ENCODE measurements at places on chromosomes 6 and 20.

DNA sequence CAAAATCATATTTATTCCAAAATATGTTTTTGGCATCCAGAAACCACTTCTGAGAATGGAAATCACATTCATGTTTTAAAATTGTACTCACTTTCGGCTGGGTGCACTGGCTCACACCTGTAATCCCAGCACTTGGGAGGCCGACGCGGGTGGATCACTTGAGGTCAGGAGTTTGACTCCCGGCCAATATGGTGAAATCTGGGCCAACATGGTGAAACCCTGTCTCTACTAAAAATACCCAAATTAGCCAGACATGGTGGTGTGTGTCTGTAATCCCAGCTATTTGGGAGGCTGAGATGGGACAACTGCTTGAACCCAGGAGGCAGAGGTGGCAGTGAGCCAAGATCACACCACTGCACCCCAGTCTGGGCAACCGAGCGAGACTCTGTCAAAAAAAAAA lies 580.7 kb downstream of the MAFB start:
- no peak for DNase-seq

- no peak for DNase-seq
Measured at GRCh38 chr6:105759946-105760345, 326.2 kb upstream of the PRDM1 start.

GRCh38 chr20:9040863-9041524 lies 27.9 kb upstream of the PLCB4 start:
- DNase-seq: no peak

GRCh38 chr6:30396833-30397479 lies 52.0 kb downstream of the RPP21 start:
- peak; percentile 81 for DNase-seq

- DNase-seq: peak; percentile 43
Measured at GRCh38 chr6:73695619-73696421, at the start of gene CD109. CD109 (plus strand) TSS chr6:73696203; CDS start chr6:73696216, 13 bp downstream.

- DNase-seq: no peak
Measured at GRCh38 chr6:53090576-53090975, 25.4 kb downstream of the FBXO9 start.

DNA sequence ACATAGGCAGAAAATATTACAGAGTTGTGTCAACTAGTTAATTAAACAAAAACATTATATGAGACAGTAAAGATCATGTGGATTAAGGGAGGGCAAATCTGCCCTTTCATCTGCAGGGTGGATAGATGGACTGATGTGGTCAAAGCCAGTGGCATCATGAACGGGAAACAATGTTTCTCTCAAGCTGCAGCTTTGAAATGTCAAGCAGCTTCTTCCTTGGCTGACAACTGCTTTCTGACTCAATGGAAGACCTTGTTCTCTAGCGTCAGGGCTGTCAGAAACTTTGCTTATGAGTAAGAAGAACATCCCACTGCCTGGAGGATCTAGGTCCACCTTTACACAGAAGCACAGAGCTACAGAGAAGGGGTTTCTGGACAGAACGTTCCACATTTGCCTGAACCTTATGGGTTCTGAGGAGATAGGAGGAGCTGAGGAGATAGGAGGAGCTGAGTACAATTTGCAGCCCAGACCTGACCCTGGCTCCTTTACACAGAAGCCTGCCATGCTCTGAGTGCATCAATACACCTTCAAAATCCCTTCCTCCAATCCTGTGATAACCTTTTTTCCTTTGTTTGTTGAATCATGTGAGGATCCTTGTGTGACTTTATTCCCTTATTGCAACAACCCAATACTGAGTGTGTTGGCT lies 6.1 kb downstream of the CST5 start:
- no peak for DNase-seq

GRCh38 chr6:43893073-43893472 lies 123.1 kb downstream of the VEGFA start:
- no peak for DNase-seq

DNA sequence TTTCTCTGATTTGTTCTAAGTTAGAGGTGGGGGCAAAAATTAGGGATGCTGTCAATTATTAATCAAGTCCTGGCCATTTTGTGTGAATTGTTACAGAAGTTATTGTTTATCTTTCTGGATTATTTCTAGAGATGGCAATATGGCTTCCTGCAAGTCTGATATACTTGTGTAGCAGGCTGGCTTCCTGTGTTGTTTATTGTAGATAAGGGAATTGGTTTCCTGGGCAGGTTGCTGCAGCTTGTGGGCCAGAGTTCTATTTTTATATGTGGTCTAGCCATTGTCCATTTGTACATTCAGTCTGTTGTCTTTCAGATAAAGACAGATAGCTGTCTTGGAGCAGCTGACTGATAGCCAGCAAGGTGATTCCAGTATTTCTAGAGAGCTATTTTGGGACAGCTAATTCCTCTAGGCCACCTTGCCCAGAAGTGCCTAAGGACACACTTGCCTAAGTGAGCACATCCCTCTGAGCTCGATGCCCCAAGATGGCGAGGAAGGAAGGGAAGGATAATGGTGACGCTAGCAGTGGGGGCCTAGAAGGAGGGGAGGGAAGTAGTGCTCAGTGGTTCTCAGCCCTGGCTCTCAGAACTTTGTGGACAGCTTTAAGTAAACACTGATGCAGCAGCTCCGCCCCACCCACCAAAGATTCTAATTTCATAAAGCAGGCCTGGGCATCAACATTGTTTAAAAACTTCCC lies 25.5 kb downstream of the DDO start:
- DNase-seq: no peak

- peak; percentile 56 for DNase-seq
Measured at GRCh38 chr6:118725944-118726343, 74.6 kb upstream of the CEP85L start.

DNA sequence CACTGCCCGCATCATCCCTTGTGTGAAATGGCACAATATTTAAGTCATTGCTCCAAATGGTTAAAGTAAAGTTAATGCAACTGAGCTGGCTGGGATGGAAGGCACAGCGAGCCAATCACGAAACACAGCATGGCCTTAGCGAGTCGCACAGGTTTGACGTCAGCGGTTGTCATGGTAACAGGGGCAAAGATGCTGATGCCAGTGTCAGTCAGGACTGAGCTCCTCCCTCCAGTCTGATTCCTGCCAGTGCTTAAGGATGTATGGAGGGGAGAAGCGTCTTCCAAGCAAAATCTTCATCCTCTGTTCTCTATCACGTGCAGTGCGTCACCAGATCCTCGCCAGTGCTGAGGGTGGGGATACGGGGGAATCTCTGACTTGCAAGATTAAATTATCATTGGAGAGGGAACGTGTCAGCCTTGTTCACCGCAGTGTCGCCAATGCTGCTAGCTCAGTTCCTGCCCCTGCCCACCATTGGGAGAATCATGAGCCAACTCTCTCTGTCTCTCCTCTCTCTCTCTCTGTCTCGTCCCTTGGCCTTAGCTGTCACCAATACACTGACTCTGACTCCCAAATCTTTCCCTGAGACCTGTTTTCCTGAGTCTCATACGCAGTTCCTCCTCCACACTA lies 24.5 kb downstream of the TSPYL4 start:
- no peak for DNase-seq

GRCh38 chr6:43405354-43405753 lies 22.0 kb upstream of the ABCC10 start:
- no peak for DNase-seq

- DNase-seq: no peak
Measured at GRCh38 chr20:11838076-11838636, 79.5 kb upstream of the BTBD3 start.

DNA sequence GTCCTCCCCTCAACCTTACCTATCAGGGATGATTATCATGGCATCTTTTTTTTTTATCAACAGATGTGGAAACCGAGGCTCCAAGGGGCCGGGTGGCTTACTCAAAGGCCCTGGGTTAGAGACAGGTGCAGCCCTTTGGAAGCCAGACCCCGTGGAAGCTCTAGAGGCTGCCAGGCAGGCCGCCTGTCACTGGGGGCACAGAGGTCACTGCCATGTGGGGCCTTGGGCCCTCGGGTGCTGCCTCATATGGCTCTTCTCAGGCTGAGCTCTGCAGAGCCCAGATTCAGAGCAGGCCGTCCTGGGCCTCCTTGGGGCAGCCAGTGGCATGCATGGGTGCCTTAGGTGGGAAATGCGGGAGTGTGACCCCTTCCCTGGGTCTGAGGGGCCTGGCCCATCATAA lies 136.3 kb downstream of the PHACTR3 start:
- no peak for DNase-seq

DNA sequence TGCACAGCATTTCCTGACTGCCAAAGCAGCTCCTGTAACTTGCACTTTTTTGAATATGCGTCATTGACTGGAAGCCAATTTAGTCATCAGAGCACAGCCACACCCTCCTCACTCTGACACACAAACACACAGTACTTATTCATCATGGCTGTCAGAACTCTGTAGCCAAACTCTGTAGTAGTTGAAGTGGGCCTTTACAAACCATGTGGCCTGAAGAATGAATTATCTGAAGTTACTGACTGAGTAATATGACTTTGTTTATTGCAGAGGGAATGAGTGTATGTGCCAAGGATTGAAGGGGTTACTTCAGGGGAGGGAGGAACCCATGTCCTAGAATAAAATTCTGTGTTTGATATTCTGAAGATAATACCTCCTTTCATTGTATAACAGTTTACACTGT lies 102.7 kb downstream of the FIG4 start:
- no peak for DNase-seq

- no peak for DNase-seq
Measured at GRCh38 chr6:35473850-35474130, 5.6 kb downstream of the RPL10A start.

DNA sequence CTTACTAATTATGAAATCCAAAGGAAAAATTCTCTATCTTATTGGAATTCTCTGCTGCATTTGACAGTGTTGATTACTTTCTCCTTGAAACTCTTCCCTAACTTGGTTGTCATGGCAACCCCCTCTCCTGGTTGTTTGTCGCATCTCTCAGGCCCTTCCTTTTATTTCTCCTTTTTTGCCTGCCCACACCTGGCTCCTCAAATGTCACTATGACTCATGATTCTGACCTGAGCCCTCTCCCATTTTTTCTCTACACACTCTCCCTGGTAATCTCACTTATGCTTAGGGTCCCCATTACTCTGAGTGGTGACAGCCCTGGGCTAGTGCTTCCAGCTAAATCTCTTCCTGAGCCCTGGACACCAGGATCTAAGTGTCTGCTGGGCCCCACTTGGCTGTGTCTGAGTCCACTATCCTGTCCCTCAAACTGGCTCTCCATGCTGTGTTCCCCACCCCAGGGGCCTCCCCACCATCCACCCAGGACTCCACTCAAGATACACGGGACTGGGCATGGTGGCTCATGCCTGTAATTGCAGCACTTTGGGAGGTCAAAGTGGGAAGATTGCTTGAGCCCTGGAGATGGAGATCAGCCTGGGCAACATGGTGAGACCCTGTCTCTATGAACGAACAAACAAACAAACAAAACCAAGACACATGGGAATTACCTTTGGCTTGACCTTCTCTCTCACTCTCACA lies 16.5 kb upstream of the NNAT start:
- no peak for DNase-seq

- peak; percentile 11 for DNase-seq
Measured at GRCh38 chr6:130524552-130524951, 158.7 kb downstream of the TMEM200A start.

GRCh38 chr6:167832497-167833395 lies 6.0 kb downstream of the AFDN start:
- no peak for DNase-seq

- no peak for DNase-seq
Measured at GRCh38 chr20:54468082-54468481, 7.3 kb upstream of the DOK5 start.

GRCh38 chr6:170405311-170405975 lies 98.9 kb downstream of the FAM120B start:
- no peak for DNase-seq

DNA sequence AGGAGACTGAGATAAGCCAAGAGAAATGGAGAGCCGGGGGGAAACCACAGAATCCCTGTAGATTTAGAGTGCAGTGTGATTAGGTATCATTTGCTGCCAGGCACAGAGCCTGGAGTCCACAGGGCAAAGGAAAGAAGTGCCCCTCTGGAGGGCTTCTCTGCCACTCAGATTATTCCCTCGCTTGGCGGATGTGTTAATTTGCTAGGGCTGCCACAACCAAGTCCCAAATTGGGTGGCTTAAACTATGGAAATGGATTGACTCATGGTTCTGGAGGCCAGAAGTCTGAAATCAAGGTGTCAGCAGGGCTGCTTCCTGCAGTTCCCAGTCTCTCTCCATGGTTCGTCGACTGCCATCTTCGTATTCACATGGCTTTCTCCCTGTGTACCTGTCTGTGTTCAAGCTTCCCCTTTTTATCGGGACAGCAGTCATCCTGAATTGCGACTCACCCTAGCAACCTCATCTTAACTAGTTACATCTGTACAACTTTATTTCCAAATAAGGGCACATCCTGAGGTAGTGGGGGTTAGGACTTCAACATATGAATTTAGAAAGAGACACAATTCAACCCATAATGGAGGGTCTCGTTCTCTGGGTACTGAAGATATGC lies 122.2 kb downstream of the ANKRD60 start:
- no peak for DNase-seq

- DNase-seq: no peak
Measured at GRCh38 chr6:24584382-24584720, 61.6 kb downstream of the KIAA0319 start.

DNA sequence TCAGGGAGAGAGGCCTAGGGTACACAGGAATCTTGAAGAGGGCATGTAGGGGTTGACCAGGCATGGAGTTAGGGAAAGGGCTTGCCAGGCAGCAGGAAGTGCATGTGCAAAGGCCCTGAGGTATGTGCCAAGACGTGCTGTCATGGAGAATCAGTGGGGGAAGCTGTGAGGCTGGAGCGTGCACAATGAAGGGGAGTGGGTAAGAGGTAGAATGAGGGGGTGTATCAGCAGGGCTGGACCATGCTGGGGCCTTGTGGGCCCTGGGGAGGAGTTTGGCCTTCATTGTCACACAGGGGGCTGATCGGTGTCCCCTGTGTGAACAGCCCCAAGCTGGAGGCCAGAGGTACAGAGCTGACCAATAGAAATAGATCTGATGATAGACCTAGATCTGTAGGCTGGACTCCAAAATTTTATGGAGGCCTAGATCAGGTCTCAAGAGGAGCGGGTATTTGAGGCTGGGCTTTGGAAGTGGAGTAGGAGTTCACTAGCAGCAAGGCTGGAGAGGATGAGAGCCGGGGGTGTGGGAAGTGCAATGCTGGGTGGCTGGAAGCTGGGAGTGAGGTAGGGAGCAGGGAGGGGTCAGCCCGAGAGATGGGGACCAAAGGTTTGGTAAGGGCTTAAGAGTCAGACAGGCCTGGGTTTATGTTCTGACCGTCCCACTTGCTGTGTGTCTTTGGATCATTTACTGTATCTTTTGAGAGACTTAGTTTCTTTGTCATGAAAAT lies 3.0 kb downstream of the SRC start:
- DNase-seq: no peak

- DNase-seq: peak; percentile 83
Measured at GRCh38 chr20:50153500-50154377, at the start of gene PEDS1. PEDS1 (minus strand) TSS chr20:50153723; CDS start chr20:50153637, 86 bp downstream.

DNA sequence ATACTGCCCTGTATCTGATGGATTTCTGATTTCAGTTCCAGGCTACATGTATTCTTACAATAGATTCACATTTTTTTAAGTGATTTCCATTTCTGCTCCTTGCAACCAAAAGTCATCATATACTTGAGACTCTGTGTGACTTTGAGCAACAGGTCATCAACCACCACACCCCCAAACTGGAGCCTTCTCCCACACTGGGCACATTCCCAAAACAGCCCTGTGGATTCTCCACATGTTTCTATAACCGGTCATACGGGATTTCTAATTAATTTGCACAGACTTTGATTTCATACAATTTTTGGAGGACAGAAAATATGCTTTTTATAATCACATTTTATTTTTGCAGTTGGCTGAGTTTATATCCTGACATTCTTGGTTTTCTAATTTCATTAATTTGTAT lies 317.2 kb upstream of the ID4 start:
- no peak for DNase-seq

GRCh38 chr6:42970871-42971612 lies 7.9 kb downstream of the PEX6 start:
- no peak for DNase-seq

GRCh38 chr6:7008451-7008988 lies 99.2 kb upstream of the RREB1 start:
- DNase-seq: no peak

Data from CD4-positive, alpha-beta T cell treated with Interleukin-1 beta for 1 hour (primary cell).